Thoracic aorta (tissue), 2 donors: ENCODE measurements at places on chromosomes 12 and 14.

- DNase-seq: no peak
These were observed 22.2 kb upstream of the ABCD4 start for GRCh38 chr14:74324931-74325361.

DNA sequence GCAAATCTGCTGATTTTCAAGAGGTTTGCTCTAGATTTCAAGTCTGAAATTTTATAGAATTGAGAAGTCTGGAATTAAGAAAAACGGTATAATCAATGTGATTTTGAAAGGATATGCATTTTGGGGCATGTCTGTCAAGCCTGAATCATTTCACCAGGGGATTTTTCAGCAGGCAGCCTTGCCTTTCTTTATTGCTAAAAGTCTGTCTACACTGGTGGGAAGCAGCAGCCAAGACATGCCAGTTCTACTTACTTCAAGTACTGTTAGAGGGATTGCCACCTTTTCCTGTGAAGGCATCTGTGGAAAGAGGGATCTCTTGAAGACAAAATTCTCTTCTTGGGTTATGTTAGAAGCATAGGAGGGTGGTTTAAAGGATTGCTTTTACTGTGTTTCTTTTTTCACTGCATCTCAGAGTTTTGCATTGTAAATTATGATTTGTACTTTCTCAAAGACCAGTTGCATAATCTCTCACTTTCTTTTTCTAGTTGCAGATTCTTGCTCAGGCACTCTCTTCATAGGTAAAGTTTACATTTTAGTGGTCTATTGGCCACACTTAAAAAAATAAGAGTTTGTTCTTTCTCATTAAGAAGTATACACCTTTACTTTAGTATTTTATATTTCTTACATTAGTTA is 837.0 kb downstream of the GALC start:
- no peak for DNase-seq

- DNase-seq: no peak
These were observed 75.2 kb upstream of the TMCC3 start for GRCh38 chr12:94725375-94726168.

- no peak for DNase-seq
These were observed 90.4 kb downstream of the PIWIL1 start for GRCh38 chr12:130428116-130428515.

GRCh38 chr14:91729756-91730155 is 2.1 kb downstream of the CATSPERB start:
- no peak for DNase-seq

DNA sequence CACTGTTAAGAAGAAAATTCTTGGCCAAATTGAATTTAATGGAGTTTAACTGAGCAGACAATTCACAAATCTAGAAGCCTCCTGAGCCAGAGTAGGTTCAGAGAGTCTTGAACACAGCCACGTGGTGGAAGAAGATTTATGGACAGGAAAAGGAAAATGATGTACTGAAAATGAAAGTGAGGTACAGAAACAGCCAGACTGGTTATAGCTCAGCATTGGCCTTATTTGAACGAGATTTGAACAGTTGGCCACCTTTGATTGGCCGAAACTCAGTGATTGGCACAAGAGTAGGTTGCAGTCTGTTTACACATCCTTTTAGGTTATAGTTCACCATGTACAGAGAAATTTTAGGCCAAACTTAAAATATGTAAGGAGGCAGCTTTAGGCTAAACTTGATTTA is 9.9 kb downstream of the OAS2 start:
- no peak for DNase-seq

- DNase-seq: no peak
These were observed 20.6 kb downstream of the PKP2 start for GRCh38 chr12:32876004-32876403.

DNA sequence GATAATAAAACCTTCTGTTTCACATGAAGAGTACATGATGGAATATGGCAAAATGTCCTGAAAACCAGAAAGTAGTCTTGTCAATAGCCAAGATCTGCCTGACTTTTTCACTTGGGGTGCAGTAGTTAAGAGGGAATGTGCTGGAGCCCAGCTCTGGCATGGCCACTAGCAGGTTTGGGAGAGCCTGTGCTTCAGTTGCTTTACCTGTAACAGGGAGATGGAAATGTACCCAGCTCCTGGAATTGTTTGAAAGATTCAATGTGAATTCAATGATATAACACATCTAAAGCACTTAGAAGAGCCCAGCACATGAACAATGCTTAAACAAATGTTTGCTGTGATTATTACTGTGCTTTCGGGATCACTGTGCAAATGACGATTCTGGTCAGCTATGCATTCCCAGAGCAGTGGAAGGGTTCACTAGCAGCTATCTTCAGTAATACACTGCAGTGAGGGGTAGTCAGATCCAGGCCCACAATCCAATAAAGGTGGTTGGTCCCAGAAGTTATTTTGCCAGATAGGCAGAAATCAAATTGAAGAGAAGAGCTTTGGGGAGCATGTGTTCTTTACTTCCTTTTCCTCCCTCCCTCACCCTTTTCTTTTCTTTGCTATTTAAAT is 224.9 kb downstream of the APAF1 start:
- no peak for DNase-seq

GRCh38 chr12:16613199-16613598 is 7.2 kb upstream of the LMO3 start:
- DNase-seq: no peak

- no peak for DNase-seq
These were observed 69.8 kb downstream of the OSBPL8 start for GRCh38 chr12:76489737-76490136.

GRCh38 chr14:75879031-75879430 is 102.8 kb downstream of the TGFB3 start:
- DNase-seq: no peak

- no peak for DNase-seq
These were observed 245.5 kb downstream of the RBM19 start for GRCh38 chr12:113720629-113721028.

DNA sequence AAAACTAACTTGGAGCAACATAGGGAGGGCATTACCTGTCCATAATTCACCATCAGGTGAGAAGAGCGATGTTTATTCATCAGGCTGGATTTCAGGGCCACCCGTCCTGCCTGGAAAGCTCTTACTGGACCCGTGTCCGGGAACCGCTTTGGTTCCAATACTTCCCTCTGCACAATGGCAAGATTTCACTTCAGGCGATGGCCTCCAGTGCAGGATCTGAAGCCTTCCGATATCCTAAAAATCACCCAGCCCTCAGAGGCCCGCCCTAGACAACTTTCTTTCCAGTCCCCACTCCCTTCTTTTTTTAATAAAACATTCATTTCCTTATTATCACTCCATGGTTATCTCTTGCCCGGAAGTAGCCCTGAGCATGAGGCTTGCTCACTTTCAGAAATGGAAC is 92.5 kb downstream of the BCL11B start:
- DNase-seq: no peak

- no peak for DNase-seq
These were observed 79.6 kb downstream of the PPM1A start for GRCh38 chr14:60328583-60328982.

DNA sequence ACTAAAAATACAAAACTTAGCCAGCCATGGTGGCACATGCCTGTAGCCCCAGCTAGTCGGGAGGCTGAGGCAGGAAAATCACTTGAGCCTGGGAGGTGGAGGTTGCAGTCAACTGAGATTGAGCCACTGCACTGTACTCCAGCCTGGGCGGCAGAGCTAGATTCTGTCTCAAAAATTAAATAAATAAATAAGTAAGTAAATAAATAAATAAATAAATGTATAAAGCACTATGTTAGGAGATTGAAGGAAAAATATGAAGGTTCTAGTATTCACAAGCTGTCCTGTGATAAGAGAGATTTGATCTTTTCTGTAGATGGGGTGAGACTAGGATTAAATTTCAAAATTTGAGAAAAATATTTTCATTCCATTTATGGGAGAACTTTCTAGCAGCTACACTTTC is 5.7 kb downstream of the DNAJC22 start:
- no peak for DNase-seq

DNA sequence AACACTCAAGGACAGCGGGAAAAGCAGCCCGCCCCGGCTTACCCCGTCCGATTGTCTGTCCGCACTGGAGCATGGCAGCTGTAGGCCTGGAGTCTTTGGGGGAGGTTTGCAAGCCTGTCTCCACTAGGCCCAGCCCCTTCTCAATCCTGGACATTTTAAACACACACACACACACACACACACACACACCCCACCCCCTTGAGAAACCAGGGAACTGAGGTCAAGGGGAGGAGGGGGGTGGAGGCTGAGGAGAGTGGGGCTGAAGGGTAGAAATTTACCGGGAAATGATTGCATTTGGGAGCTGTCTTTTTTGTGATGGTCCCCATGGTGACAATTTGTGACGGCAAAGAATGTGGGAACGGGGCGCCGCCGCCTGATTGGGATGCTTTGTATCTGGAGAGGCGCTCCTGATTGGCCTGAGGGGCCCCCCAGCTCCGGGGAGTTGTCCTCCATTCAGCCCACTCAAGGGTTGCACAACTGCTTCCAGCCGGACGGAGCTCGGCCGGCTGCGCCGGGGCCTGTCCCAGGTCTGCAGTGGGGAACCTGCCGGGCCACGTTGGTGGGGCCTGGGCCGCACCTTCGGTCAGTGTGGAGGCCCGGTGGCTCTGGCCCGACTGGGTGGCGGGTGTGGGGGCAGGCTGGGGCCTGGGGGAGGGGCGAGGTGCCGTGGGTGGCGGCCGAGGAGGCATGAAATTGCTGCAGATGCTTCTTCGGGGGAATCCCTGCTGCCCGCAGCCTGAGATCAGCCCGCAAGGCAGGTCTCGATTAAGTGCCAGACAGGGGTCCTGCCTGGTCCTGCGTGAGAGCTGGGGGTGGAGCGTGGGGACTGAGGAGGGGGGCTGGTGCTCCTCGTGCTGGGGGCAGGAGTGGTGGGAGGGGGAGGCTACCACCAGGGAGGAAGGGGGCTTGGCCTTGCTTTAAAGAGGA is at the start of gene FAM181A:
Gene FAM181A, plus strand, starts transcription at position 472 of the 927 bp plus-strand sequence. CDS start 942 bp downstream, outside the sequence.
- DNase-seq: no peak
